ENCODE measurements at places on chromosomes 6 and 20.

DNA sequence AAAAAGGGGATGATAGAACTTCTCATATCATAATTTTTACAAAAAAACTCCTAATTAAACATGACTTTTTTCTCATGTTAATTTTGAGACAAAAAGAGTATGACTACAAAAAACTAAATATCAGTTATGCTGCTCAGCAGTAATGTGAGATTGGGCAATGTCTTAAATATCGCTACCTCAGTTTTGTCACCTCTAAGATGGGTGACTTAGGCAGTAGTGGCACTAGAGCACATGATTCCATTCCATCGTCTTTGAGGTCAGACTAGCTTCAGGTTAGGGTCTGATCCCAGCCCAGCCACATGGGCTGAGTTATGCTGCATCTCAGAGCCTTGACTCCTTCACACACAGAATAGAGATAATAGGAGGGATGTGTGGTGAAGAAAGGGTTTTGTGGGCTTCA lies 11.0 kb downstream of the DCBLD1 start:
- no peak for DNase-seq

DNA sequence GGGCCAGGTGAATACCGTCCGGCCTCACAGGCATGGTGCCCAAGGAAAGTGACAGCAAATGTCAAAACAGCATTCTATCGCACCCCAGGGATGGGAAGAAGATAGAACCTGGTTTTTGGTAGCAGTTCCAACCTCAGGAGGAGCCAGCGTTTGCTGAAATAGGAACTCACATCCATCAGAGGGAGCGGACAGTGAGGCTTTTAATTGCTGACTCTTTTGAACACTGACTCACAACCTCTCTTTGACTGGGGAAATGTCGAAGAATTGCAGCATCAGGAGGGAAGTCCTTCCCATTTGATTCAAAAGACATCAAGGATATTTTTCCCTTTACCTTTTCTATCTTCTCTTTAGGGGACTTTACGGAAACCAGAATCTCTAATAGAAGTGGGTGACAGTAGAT lies 114.2 kb downstream of the UNC5CL start:
- no peak for DNase-seq

DNA sequence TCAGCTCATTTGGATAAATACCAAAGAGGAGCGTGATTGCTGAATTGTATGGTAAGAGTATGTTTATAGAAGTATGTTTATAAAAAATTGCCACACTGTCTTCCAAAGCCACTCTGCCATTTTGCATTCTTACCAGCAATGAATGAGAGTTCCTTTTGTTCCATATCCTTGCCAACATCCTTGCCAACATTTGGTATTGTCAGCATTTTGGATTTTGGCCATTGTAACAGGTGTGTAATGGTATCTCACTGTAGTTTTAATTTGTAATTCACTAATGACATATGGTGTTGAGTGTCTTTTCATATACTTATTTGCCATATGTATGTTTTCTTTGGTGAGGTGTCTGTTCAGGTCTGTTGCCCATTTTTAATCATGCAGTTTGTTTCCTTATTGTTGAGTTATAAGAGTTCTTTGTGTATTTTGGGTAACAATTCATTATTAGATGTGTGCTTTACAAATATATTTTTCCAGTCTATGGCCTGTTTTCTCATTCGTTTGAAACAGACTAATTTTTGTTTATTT lies 520.2 kb upstream of the SOX4 start:
- no peak for DNase-seq

- no peak for DNase-seq
Observed at GRCh38 chr6:150167479-150167873, 24.6 kb downstream of the PPP1R14C start.

DNA sequence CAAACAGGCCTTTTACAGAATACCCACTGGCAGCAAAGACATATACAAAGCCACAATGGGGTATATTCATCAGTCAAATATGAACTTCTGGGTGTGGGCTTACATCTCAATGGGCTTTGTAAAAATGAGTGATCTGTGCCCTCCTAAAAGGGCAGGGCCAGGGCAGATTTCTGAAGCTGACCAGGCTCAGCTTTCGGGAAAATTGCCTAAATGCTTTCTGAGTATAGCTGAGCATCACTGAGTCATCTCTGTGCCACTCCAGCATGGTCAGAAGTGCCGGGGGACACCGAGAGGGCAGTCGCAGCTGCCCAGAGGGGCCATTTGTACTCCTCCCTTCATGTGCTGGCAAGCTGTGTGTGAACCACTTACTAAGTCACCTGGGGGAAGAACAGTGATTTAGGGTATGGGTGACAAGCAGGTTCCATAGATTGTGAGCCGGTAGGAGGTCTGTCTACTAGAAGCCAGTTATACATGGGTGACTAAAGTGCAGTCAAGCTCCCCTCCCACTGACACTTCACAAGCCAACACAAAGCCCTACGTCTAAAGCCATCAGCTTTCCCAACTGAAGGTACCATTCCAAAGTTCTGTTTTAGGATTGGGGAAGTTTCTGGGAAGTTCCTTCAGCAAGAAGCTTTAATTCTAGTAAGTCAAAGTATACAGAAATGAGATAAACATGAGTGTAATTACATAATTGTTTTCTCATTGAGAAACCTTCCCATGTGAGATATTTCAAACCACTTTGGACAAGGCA lies 147.6 kb upstream of the TAB2 start:
- no peak for DNase-seq

- DNase-seq: no peak
Observed at GRCh38 chr6:56715741-56716140, 73.1 kb upstream of the DST start.

DNA sequence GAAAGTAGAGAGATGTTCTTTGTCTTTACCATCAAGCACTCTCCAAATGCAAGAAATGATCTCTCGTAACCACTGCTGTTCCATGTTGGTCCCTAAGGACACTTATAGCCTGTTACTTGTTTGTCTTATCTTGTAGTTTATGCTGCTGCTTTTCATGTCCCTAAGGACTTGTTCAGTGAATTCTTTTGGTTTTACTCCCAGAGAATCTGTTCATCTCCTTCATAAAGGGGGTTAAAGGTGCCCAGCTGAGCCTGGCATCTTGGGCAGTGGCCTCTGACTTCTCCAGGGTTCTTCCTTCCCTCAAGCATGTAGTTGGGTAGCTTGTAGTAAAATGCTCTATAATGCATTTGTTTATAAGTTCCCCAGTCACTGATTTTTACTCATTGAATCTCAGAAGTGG lies 864 bp upstream of the PKIG start:
- DNase-seq: no peak

DNA sequence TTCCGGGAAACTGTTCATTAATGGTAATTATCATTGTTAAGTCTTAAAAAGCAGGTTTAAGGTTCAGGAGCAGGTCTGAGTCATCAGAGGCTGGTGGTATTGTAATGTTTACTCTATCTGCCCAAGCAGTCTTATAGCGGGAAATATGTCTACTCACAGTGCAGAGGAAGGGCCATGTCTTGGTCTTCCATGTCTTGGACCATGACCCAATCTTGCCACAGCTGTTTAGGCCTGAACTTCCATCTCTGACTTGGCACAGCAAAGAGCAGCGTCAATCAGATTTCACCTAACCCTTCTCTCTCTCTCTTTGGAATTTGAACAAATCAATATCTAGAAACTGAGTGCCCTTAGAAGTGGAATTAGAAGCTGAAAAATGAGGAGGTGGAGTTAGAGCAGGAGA lies 25.8 kb downstream of the SLC2A12 start:
- no peak for DNase-seq

All from COR-L47 (cell line).